ENCODE measurements at places on chromosomes 4 and X.

DNA sequence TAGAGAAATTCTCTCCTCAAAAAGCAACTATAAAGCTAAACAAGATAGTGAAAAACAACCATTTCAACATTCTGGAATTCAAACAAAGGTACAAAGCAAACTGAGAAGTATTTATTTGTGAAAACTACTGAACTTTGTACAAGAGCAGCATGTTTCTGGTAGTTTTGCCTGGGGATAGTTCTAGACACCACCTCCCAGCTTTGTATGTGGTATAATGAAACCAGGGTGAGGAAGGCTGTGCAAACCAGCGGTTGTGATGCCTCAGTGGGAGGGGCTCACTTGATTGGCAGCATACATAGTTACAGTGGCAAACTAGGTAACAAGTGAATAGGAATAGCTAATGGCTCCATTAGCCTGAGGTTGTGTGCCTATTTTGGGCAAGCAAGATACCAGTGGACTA, 18.6 kb upstream of the FRMD7 start:
- peak; percentile 53 for DNase-seq
- peak overlapping the region; percentile 10 for H3K27ac ChIP-seq
- H3K27me3 ChIP-seq: no peaks in the 10 kb centered on the region
- no peaks in the 10 kb centered on the region for H3K36me3 ChIP-seq
- H3K4me1 ChIP-seq: no peaks in the 10 kb centered on the region

DNA sequence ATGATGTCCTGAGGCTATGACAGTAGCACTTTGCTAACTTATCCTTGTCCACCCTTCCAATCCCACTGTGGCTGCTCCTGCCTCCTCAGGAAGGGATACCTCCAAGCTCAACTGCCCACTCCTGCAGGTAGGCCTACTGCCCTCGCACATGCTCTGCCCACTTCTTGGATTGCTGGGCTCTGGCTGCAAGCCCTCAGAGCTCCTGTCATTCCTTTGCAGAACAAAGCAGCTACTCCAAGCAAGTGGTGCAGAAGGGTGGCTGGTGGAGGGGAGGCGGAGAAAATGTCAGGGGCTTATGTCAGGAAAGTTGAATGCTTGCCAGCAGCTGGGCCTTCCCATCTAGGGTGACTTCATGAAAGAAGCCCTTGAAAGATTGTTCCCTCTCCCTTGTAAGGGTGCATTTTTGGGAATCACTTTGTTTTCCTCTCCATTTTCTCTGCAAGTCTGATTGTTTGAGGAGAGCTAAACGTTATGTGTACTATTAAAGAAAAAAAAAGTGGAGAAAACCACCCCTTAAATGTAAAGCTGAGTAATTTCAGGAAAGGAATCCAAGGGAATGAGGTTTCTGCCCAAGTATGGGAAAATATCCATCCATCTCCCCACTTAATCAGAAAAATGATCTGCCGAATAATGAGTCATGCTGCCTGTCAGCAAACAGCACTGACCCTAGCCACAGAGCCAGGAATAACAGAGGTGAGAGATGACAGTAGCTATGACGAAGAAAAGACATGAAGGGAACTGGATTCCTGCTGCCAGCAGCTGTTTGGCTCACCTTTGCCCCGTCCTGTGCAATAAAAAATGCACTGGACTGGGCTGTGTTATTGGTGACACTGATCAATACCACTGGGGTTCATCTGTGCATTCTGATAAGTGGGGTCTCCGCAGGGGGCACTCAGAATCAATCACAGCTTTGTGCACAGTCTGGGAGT, 102.0 kb downstream of the RTL5 start:
- peak overlapping the region; percentile 56 for H3K27ac ChIP-seq
- DNase-seq: peak; percentile 57
- peaks cover 22% of the 10 kb centered on the region for H3K4me1 ChIP-seq
- no peaks in the 10 kb centered on the region for H3K27me3 ChIP-seq

DNA sequence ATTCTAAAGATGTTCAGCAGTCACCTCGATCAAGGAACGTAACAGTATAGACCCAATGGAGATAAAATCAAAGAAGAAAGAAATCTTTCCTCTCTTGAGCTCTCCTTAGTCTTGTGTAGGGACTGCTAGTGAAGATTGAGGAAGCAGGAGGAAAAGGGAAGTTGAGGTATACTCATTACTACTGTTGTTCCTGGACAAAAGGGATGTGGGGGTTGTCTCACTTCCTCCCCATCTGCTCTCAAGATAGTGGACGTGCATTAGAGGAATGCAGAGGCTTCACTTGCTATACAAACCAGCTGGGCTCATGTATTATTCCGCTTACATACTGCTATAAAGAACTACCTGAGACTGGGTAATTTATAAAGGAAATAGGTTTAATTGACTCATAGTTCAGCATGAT, 208.9 kb upstream of the ARHGEF9 start:
- no peaks in the 10 kb centered on the region for H3K36me3 ChIP-seq
- no peaks in the 10 kb centered on the region for H3K4me1 ChIP-seq
- H3K27me3 ChIP-seq: no peaks in the 10 kb centered on the region

DNA sequence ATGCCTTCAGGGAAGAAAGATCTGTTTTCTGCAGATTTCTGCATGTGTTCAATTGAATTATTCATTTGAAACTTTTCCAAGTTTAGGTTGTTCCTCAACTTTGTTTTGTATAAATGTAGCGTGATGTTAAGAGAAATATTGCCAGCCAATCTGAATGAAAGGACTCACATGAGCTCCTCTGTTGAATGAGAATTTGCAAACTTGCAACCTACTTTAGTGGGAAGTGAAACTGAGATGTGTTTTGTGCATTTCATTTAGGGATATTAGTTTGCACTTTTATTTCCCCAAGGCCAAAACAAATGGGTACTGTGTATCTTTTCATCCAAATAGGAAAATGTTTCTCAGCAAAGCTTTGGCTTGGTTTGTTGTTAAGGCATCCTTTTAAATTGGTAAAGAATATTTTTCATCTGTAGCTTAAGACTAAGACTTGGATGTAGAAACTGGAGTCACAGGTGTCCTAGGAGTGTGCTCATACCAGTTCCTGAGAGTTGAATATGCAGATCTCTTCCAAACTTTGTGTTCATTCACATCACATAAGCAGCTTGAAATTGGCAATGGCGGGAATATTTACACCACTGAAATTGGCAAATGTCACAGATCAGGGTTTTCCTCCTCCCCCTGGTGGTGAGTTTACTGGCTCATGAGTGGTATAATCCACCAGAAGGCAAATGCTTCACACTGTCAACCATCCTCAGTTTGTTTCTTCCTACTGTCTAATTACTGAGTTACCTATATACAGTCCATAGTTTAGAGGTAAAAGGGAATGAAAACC, 193.6 kb upstream of the BANK1 start:
- no peaks in the 10 kb centered on the region for H3K4me1 ChIP-seq
- no peak overlapping the region for H3K27ac ChIP-seq
- DNase-seq: no peak
- no peaks in the 10 kb centered on the region for H3K27me3 ChIP-seq
- H3K4me3 ChIP-seq: no peak overlapping the region

DNA sequence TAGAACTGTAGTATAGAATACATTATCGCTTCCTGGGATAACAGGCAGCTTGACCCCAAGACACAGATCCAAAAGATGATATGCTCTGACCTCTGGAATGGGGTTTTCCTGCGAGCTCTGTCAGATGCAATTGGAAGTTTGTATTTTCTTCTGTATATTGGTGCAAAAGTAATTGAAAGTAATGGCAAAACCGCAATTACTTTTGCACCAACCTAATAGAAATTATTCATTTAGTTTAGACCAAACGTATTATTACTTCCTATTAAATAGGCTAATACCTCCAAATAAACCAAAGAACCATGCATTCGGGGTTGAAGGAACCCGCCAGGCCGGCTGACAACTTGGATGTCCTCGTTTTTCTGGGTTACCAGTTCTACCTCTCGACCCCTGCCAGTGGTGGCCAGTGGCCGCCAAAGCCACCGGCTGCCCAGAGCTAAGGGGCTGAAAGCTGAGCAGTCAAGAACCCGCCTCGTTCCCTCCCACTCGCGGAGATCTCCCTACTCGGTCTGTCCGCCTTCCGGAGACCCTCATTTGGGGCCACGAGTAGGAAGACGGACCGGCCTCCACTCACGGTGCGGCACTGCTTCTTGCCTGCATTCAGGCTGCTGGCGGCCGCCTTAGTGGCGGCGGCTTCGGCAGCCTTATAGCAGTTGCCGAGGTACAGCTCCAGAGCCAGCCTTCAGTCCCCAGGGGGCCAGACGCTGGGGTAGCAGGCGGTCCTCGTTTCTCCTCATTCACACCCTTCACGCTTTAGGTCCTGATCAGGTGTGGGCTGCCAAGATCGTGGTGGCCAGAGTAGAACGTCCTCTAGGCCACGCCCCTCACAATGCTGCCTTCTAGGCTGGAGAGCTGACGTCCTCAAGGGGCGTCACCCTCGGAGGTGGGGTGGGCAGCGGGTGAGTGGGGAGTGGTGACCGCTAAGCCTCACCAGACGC, 121.9 kb downstream of the RBMX2 start:
- H3K27ac ChIP-seq: no peak overlapping the region
- H3K4me3 ChIP-seq: peak overlapping the region; percentile 19
- no peak for DNase-seq
- H3K36me3 ChIP-seq: no peaks in the 10 kb centered on the region
- no peaks in the 10 kb centered on the region for H3K27me3 ChIP-seq

DNA sequence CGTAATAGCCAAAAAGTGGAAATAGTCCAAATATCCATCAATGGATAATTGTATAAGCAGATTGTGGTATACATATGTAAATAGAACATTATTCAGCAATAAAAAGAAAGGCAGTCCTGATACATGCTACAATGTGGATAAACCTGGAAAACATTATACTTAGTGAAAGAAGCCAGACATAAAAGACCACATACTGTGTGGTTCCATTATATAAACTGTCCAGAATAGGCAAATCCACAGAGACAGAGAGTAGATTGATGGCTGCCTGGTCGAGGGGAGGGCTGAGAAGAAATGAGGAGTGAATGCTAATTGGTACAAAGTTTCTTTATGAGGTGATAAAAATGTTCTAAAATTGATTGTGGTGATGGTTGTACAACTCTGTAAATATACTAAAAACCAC, 397.4 kb upstream of the RPS6KA3 start:
- no peak for DNase-seq
- H3K27me3 ChIP-seq: no peaks in the 10 kb centered on the region
- H3K4me1 ChIP-seq: no peaks in the 10 kb centered on the region
- no peaks in the 10 kb centered on the region for H3K36me3 ChIP-seq
